ENCODE measurements at places on chromosomes 1 and 21. TPM values are rescaled to one million over a fixed set of nuclear protein-coding genes. Genes with fewer than 3 reads are reported as not detected.

Gene PPP1R15B
- 75.5 TPM for total RNA-seq

Gene MTHFR
- 30.0 TPM for total RNA-seq

Gene VAV3
- 4.5 TPM for total RNA-seq

Gene TCHH
- total RNA-seq, result 0.12 TPM

All from activated CD8-positive, alpha-beta memory T cell treated with anti-CD3 and anti-CD28 coated beads, Interleukin-2, amount 10 ng/mL, durations not matched to agents 7 days and 5 days (primary cell).